ENCODE measurements at places on chromosomes 7 and 10.

GRCh38 chr7:117588352-117588794, 108.5 kb downstream of the CFTR start:
- DNase-seq = no peak

GRCh38 chr7:20404320-20404719, 73.6 kb downstream of the ITGB8 start:
- DNase-seq = no peak

DNA sequence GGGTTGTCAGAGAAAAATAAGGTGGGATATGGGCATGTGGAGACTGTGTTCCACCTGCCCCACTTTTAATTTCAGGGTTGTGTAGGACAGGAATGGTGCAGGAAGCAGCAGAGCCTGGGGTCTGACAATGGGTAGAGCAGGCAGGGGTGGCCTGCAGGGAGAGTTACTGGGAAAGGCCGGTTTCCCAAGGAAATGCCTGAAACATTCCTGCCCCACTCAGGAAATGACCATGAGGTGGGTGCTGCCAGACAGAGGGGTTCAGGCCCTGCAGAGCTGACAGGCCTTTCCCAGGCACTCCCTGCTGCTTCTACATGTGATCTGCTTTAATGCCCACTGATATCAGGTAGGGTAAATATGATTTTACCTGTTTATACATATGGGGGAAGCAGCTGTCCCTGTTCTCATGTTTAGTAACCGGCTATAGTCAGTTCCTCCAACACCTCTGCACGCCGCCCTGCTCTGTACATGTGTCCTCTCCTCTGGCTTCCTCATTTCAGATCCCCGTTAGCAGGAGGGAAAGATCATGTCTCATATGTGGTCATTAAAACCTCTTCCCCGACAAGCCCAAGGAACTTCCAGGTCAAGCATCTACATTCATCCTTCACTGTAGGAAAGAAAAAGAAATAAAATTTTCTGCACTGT, 118.6 kb upstream of the PRSS58 start:
- DNase-seq = peak; percentile 66

- DNase-seq = no peak
Observed at GRCh38 chr10:55146032-55146431, 345.0 kb upstream of the PCDH15 start.

- no peak for DNase-seq
Observed at GRCh38 chr7:48643431-48644013, 280.8 kb upstream of the CDC14C start.

- DNase-seq = peak; percentile 63
Observed at GRCh38 chr7:41107938-41108448, 594.9 kb downstream of the INHBA start.

DNA sequence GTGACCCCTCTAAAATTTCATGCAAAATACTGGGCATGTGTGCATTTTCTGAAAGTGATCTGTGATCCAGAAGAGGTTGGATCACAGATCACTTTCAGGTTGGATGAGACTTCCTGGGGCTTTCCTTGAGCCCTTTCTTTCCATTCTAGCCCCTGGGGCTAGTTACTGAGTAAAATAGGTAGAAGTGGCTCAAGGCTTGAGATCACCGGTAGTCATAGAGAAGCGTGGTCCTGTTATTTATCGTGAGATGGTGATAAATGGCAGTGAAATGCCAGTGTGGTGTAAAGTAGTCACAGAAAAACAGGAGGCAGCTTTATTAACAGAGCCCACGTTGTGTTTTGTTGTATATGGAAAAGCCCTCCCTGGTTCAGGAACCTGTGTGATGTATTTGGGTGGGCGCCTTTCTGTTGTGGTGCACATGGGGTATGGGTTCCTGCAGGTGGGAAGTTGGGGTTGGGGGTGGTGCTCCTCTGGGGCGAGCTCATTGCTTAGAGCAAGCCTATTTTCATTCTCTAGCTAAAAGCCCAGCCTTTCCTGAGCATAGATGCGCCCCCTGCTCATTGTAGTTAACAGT, 34.0 kb upstream of the SH2D4B start:
- DNase-seq = no peak

DNA sequence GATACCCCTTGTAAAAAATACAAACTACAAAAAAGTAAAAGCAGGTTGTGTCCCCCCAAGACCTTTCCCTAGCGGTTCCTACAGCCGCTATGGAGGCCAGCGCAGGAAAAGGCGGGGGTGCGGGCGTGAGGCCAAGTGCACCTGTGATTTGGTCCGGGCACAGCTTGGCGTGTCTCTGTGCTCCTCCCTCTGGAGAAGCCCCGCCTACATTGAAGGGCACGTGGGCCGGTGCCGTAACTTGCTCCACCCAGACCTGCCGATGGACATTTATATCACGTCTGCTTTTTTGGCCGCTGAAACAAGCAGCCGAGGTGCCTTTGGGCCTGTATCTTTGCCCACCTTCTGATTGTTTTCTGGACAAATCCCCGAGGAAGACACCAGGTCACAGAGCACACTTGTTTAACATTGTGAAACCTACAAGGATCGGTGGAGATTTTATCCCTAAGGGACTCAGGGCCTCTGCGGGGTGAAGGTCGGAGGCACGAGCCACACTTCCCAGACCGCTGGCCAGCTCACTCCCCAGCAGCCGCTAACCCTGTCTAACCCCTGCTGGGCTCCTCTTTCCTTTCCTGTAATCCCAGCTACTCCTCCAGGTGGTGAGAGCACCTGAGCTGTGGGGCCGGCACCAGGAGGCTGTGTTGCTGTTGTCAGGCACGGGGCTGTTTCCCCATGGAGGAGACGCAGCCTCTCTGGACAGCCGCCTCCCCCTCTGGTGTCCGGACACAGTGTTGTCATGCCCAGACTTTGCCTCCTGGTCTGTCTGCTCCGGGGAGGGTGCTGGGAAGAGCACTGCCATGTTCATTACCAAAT, 18.8 kb upstream of the INPP5A start:
- no peak for DNase-seq

- DNase-seq = peak; percentile 93
Observed at GRCh38 chr10:101000915-101001658, 1.5 kb downstream of the LZTS2 start.

DNA sequence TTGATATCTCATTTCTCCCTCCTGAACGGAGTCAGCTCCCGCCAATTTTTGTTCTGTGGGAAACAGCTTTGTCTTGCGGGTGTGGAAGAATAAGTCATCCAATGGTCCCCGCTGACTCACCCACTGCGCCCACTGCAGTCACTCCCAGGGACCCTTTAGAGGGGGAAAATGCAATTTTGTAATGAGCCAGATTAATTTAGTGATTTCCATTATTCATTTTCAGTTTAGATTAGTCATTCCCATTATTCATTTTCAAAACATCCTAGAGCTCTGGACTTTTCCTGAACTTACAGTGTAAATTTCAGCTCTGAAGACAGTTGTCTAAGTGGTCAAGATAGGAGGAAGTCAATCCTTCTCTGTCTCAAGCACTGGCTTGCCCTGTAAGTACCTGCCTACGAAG, 154.9 kb upstream of the TMEM72 start:
- peak; percentile 91 for DNase-seq

DNA sequence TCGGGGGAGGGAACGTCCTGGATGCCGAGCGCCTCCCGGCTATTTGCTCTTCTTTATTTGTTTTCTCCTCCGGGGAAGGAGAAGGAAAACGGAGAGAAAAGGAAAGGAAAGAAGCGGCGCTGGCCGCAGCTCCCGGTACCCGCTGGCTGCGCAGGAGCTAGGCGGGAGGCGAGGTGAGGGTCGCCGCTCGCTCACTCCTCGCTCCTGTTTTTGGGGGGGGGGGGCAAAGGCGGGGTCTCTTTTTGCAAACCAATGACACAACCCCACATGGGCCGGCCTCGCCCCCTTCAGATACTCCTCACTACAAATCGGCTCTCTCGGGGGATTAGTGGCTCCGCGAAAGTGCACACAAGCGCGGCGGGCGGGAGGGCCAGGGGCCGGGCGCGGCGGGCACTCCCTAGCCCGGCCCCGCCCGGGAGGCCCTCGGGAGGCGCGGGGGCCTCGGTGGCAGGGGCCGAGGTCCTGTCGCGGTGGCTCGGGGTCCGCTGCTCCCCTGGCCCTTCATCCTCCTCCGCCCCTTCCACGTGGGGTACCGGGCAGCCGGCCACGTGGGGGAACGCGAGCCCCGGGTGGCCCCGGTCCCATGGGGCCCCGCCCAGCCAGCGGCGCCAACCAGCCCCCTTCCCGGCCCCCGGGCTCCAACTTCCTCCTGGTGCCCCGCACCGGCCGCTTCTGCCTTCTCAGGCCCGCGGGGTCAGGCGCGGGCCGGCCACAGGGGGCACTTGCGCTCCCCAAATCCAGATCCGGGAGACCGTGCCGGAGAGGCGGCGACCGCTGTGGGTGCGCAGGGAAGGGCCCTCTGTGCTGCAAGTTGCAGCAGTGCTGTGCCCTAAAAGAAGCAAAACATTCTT, 718 bp upstream of the CTBP2 start:
- peak; percentile 91 for DNase-seq

DNA sequence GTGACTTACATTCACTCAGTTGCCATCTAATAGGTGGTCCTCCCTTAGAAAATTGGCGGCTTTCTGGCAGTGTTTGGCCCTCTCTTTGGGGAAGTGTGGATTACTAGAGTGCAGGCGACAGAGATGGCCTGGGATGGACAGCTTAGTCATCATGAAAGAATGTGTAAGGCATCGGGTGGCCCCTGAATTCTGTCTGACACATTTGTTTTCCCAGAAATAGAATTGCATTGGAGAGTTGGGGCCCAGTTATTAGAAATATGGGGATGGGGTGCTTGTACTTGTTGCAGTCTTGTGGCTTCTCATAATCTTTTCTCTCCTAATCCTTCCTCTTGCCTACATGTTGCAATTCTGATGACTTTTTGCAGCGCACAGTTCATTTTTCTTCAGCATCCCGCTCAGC, 13.8 kb downstream of the TCF7L2 start:
- DNase-seq = peak; percentile 81

DNA sequence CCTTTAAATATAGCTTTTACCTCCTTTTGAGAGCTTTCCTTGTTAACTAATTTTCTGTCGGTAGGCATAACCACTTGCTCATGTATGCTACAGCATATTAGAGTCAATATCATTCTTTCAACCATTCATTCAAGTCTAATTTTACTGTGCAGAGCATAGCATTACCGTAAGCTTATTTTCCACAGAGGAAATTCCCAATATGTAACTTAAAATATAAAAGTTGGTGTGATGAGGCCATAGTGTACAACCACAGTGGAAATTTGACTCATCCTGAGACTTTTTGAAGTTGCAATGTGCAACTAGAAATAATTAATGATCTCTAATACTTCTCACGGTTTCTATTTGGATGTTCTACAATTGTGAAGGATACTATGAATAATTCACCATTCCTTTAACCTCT, 80.6 kb upstream of the KLF6 start:
- DNase-seq = no peak

DNA sequence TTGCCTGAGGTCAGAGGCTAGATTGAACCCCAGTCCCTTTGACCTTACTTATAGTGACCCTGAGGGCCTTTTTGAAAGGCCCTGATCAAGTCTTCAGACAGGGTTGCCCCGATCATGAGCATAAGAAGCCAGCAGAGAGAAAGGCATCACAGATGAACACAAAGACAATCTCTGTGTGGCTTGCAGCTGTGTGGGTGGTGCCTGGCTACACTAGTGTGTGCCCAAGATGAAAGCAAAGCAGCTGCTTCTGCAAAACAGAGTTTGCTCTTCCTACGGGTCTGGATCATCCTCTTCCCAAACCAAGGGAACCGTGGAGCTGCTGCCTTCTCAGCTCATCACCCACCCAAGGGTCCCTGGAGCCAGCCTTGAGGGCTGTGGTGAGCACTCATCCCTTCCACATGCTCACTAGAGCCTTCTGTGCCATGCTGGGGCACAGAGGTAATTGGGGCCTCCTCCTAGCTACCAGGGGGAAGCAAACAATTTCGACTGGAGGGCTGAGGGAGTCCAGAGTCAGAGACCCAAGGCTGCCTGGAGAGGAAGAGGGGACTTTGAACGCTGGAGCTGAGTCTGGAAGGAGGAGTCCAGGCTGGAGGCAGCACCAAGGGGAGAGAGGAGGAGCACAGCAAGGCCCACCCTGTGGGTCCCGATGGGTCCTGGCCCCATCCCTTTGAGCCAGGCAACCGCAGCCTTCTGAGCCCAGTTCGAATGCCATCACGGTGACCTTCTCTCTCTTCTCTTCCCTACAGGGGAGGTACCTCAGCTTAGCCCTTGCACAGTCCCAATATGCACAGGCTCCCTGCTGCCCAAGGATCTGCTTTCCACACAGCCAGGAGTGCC, 42.3 kb downstream of the ANTXRL start:
- no peak for DNase-seq

DNA sequence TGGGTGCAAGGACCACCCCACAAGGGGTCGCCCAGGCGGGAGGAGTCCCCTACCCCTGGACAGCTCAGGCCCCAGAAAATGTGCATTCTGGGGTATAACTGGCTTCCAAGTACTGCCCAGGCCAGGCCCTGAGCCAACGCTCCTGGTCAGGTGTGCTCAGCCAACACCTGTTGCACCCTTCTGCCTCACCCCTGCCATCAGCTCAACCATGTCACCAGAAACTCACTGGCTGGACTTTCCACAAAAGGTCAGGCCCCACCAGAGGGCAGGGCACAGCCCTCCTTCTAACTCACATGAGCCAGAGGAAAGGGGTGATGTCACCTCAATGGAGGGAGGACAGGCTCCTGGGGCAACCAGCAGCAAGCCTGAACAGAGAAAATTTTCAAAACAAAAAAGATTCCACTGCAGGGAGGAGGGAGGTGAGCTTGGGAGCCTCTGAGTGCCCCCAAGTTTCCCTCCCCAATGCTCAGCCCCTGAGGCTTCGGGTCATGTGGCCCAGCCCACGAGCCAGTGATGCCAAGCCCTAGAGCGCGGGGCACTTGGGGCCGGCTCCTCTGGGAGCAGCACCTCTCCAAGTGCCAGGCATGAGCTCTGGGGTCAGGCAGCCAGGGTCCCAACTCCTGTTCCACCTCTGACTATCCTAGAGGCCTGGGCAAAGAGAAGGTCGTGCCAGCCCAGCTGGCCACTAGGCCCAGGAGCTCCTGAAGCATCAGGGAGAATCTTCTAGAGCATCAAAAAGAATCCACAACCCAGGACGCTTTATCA, 2.2 kb downstream of the OGDHL start:
- DNase-seq = no peak

- peak; percentile 41 for DNase-seq
Observed at GRCh38 chr7:25124465-25125136, 459 bp downstream of the CYCS start.

- DNase-seq = peak; percentile 83
Observed at GRCh38 chr10:93816123-93816747, 58.5 kb downstream of the LGI1 start.

Data from EH (cell line).